Right cardiac atrium (tissue), 5 donors: ENCODE measurements at places on chromosomes 11 and 22. TPM values are rescaled to one million over a fixed set of nuclear protein-coding genes. Genes with fewer than 3 reads are reported as not detected.

DNA sequence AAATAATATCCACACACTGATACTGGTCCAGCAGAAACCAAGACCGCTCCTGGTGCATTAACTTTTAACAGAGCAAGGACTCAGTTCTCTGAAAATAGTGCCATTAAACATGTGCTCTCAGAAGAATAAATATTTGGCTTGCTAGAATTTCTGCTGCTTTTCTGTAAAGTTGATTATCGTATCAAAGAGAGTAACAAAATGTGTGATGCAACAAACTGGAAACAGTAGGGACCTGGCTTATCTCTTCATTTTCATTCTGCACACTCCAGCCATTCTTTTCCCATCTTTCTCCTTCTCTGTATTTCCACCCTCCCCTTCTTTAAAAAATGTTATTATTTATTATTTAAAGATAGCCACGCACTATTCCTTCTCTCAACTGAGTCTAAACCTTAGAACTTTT, 43.9 kb downstream of the WT1 start:
- no peak for DNase-seq

The TRIM66 gene
- total RNA-seq, result 3.4 TPM

DNA sequence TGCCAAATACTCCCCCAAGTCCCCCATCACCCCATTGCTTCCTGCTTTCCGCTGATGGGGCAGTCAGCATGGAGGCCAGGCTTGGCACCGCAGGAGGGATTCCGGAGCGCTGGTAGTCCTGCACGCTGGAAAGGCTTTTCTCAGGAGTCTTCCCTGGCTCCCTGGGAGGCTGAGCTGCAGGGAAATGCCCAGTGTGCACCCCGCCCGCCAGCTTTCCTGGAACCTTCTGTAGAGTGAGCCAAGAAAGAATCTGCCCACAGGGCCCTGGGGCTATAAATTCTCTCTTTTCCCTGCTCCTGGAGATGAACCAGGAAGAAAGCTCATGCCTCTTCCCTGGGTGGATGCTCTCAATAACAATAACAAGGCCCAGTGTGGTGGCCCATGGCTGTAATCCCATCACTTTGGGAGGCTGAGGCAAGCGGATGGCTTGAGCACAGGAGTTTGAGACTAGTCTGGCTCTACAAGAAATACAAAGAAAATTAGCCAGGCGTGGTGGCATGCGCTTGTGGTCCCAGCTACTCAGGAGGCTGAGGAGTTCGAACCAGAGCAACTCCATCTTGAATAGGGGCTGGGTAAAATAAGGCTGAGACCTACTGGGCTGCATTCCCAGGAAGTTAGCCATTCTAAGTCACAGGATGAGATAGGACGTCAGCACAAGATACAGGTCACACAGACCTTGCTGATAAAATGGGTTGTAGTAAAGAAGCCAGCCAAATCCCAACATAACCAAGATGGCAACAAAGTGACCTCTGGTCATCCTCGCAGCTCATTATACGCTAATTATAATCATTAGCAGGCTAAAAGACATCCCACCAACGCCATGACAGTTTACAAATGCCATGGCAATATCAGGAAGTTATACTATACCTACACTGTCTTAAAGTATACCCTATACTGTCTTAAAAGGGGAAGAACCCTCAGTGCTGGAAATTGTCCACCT, 46.4 kb upstream of the FTH1 start:
- no peak for DNase-seq

- no peak for DNase-seq
These were observed 83.0 kb downstream of the TMPRSS5 start for GRCh38 chr11:113623114-113623513.

The LMNTD2 gene
- total RNA-seq, result 0.65 TPM

The TMEM151A gene
- total RNA-seq, result 0.25 TPM

DNA sequence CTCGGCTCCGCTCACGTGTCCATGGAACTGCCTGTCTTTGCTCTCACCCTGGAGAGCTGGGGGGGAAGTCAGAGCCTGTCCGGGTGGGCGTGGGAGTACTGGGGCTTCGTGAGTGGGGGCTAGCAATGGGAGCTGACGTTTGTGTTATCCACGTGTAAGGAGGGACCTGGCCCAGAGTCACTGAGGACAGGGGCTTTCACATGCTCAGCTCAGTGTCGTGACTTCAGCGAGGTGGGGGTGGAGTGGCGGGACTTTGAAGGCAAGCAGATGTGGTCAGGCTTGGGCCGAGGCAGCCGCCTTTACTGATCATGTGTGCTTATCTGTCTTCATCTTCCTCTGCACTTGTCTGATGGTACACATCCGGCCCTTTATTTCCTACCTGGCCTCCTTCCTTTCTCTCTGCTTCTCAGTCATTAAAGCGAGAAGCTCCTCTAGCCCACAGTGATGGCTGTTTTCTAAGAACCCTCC, 113.1 kb upstream of the NNMT start:
- DNase-seq, result peak; percentile 80

GRCh38 chr11:59158206-59159068, 13.5 kb upstream of the DTX4 start:
- no peak for DNase-seq

DNA sequence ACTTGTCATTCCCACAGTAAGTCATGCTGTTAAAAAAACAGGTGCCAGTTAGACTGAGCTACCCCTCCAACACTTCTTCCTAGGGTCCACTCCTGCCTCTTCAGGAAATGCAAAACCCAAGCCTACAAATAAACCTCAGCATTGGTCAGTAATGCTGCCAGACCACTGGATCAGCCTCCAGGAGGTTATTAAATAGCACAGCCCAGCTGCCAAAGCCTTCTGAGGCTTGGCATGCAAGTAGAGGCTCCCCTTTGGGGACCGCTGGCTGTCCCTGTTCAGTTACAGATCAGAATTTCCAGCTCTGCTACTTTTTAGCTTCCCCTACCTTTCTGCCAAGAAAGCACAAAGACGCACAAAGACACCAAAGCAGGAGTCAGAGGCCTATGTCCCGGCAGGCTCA, 33.3 kb downstream of the ABTB2 start:
- DNase-seq, result peak; percentile 45

GRCh38 chr11:95764267-95764898, 25.2 kb downstream of the FAM76B start:
- no peak for DNase-seq

DNA sequence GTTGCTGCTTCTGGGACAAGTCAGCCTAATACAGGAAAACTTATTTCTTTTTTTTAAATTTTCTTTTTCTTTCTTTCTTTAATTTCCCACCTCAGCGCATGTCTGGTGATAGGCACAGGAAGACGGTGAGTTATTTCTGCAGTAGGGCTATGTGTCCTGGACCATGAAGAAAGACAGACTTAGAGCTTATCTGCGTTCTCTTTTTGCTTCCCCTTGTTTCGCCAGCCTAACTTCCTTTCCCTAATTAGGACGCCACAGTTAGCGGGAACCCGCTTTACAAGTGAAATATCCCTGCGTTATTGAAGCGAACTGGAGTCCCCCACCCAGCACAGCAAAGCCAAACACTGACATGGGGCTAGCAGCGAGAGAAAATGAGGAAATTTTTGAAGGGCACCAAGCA, 8.6 kb downstream of the OR6M1 start:
- DNase-seq, result no peak

The CBLIF gene
- not detected for total RNA-seq

The MYOD1 gene
- total RNA-seq, result not detected

DNA sequence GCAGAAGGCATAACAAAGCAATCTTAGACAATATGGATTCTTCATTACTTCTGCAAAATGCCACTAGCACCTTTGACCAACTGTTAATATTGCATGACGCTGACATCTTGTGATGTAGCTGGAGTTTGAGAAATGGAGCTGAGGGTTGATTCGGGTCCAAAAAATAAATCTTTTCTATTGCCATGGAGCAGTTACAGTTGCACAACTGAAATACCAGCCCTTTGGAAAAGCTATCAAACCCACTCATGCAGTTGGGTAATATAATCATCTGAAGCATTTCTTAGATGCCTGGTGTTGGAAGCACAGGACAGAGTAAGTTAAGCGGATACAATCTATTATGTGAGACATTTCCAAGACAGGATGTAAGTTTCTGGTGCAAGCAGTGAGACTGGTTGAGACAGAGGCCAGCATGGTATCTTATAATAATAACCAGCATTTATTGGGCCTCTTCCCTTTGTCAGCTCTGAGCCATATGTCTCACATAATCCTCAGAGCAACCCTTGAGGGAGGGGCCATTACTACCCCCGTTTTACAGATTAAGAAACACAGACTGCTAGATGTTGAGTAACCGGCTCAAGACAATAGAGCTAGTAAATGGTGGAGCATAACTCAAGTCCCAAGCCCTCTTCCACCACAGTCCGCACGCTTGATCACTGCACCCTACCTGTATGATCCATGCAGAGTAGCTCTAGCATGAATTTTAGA, 74.9 kb upstream of the CAPRIN1 start:
- DNase-seq, result no peak

The CCDC15 gene
- total RNA-seq, result 0.40 TPM

The OTOG gene
- not detected for total RNA-seq

- no peak for DNase-seq
These were observed 49.5 kb upstream of the HSPA8 start for GRCh38 chr11:123111465-123111864.

The MMP12 gene
- total RNA-seq, result not detected

DNA sequence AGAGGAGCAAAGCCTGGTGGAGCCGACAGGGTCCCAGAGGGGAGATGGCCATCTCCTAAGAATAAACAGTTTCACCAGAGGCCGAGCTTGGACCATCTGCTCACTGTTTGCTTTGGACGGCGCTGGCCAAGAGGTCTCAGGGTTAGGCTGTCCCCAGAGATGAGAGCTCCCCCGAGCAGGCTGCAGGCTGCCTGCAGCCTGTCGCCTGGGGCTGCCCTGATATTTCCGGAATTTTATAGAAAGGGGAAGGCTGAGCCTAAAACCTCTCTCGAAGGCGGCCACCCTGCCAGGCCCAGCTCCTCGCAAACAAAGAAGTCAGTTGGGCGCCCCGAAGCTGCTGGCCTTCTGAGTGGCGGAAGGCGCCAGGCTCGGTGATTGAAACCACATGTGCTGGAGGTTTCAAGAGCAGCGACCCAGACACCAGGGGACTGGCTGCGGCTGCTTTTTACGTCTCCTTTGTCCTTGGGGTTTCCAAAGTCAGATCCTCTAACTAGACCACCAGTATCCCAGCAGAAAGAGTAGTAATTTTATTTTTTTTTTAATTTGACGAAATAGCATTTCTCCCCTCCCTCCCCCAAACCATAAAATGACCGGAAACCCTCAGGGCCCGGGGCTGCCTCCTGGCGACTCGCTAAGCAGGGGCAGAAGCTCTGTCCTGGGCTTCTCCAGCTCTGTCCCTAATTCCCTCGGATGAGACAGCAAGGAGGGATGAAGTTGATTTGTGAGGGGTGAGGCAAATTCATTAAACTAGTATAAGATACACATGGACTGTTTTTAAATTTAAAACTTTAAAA, 57.4 kb downstream of the CLMP start:
- DNase-seq, result peak; percentile 94

- peak; percentile 36 for DNase-seq
These were observed 125.1 kb downstream of the BCR start for GRCh38 chr22:23305321-23305910.

DNA sequence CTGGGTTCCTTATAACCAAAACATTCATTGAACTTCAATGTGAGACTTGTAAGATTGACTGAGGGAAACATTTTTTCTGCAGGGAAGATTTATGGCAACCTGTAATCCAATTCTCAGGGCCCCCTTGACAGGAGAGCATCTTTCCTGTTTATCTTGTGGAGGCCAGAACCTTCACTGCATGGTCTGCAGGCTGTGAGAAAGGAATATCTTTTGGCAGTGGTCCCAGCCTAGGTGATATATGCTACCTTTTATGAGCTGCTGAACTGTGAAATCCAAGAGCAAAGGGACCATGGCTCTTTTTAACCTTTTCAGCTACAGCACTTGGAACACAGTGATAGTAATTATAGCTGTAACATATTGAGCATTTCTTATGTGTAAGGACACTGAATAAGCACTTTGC, 590.2 kb upstream of the B3GAT1 start:
- DNase-seq, result no peak

The SRSF8 gene
- total RNA-seq, result 36.1 TPM

DNA sequence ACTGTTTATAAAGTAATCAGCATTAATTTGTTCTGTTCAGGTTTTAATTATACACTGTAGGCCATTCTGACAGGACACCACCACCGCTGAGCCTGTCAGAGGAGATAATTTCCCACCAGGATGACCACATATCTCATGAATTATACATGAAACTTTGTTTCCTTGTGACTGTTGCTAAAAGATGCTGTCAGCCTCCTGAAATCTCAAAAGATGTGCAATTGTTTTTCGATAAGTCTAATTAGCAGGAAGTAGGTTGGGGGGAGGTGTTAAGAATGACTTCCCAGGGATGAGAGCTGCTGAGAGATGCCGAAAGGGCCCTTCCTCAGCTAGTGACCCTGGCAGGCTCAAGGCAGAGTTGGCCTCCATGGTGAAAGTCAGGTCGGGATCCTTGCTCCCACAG, 485.4 kb downstream of the SOX6 start:
- DNase-seq, result no peak

GRCh38 chr11:12420040-12420439, 42.7 kb downstream of the PARVA start:
- no peak for DNase-seq

The DRD4 gene
- 1.0 TPM for total RNA-seq

- DNase-seq, result no peak
These were observed 462.8 kb downstream of the INSC start for GRCh38 chr11:15577519-15577918.
